ENCODE measurements at places on chromosomes 1 and 21.

- DNase-seq, result no peak
These were observed 61.7 kb upstream of the DNAJC6 start for GRCh38 chr1:65247419-65248359.

DNA sequence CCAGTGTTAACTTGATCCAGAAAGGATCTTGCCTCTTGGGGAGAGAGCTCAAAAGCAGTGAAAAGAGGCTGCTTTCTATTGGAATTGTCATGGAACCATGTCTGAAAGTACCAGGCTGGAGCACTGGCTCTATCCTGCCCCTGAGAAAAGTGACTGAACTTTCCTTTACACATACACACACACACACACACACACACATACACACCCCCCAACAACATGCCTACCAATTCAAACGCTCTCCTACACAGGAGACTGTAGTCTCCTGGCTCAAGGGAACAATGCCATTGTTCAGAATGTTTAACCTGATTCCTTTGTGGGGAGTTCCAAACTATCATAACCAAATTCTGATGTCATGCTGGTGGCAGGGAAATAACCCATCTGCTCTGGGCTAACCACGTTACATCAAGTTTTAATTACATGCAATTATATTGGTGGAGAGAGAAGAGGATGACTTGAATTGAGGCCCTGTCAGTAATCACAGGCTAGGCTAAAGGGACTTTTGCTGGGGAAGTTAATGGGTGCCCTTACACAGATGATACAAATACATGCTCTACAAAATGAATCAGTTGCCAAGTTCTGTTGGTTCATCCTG, 52.3 kb upstream of the DUSP10 start:
- DNase-seq, result no peak

DNA sequence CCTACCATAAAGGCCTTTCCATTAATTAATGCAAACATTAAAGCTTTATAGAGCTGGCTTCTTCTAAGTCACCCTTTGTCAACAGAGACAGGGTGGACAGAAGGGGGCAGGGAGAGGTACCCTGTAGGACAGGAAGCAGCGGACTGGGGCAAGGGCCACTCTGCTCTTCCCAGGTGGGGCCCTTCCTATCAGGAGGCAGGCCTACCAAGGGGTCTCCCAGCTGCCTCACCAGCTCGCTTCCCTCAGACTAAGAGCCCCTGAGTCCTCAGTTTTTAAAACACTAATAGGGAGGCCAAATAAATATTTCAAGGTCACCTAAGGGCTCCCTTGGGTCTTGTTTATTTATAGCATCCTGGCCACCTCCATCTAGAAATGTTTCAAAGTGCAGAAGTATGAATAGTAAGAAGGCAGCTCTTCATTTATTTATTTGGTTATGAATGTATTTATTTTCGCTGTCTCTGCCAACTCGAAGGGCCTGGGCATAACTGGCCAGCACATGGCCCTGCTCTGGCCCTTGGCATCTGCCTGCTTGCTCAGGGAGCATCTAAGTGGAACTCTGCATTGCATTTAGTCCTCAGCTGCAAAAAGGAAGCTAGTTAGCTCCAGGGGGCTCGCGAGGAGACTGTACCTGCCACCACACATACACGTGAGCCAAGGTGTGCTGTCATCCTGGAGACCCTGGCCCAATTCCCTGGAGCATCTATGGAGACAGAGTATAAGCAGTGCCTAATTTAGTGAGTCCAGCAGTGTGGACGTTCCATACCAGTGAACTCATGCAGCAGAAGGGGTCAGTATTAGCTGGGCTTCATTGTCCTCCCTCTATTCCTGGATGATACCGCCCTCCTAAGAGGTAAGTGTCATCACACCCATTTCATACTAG, 395.1 kb upstream of the VAMP3 start:
- no peak for DNase-seq

GRCh38 chr1:246592695-246593094, 26.4 kb downstream of the CNST start:
- DNase-seq, result no peak

DNA sequence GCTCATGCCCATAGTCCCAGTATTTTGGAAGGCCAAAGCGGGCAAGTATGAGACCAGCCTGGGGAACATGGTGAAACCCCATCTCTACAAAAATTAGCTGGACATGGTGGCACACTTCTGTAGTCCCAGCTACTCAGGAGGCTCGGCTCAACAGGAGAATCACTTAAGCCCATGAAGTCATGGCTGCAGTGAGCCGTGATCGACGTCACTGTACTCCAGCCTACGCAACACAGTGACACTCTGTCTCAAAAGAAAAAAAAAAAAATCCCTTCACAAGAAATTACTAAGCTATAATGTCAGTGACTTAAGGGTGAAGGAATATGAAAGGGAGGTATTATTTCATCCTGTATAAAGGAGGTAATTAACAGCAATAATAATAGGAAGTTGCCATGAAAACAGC, 99.8 kb downstream of the ACBD6 start:
- DNase-seq, result no peak

DNA sequence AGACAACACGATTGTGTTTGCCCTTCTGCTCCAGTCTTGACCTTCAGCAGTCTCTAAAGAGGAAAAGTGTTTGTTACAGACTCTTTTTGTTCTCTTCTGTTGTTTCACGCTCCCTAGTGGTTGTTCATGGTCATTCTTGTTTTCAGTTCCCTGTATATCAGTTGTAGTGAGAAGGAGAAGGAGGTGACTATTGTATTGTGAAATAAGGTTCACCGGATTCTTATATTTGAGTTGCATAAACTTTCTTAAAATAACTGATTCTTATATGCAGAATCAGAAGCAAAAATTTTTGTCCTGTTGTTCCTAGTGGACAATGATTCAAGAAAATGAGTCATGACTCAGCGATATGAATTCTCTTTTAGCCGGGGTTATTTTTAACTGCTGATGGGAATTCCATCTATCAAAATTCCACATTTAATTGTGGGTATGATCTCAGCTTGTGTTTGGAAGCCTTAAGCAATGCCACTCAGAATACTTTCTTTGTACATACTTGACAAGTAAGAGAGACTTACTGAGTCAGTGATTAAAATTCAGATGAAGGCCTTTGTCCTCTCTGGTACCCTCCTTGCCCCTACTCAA, 152.2 kb downstream of the CLEC20A start:
- no peak for DNase-seq

GRCh38 chr1:165492845-165493373, 48.0 kb upstream of the RXRG start:
- DNase-seq, result no peak

DNA sequence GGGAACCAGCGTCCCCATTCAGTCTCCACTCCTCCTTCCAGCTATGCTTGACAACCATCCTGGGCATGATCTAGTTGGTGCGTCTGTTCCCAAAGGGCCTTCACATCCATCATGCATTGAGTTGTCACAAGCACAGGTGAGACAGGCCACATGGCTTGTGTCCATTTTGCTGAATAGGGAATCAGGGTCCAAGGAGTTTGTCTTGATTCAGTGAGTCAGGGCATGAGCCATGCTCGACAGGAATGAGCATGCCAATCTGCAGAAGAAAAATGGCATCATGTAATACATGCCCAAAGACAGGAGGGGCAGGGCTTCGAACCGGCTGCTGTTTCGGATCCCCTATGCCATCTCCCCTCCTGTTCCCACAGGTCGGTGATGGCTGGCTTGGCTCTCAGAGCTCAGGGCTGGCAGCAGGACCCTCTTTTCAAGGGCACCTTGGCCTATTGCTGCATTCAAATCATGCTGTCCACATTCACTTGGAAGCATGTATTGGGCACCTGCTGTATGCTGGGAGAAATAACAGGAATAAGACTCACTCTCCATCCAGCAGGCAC, 44.5 kb downstream of the PKP1 start:
- no peak for DNase-seq

DNA sequence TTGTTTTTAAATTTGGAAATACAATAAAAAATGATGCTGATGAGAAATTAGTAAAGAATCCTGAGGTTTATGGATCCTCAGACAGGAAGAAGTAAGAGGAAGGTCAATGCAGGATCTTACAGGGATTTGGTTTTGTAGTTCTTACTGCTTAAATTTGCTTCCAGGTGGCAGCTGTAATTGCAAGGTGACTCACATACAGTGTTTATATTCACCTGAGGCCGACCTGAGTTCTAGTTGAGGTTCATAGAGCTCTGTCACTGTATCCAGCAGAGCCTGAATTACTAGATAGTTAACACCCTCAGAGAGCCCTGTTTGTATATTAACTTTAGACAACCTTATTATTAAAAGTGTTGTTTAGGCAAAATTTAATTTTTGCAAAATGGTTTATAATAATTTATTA, 1.4 kb upstream of the WDR26 start:
- no peak for DNase-seq

DNA sequence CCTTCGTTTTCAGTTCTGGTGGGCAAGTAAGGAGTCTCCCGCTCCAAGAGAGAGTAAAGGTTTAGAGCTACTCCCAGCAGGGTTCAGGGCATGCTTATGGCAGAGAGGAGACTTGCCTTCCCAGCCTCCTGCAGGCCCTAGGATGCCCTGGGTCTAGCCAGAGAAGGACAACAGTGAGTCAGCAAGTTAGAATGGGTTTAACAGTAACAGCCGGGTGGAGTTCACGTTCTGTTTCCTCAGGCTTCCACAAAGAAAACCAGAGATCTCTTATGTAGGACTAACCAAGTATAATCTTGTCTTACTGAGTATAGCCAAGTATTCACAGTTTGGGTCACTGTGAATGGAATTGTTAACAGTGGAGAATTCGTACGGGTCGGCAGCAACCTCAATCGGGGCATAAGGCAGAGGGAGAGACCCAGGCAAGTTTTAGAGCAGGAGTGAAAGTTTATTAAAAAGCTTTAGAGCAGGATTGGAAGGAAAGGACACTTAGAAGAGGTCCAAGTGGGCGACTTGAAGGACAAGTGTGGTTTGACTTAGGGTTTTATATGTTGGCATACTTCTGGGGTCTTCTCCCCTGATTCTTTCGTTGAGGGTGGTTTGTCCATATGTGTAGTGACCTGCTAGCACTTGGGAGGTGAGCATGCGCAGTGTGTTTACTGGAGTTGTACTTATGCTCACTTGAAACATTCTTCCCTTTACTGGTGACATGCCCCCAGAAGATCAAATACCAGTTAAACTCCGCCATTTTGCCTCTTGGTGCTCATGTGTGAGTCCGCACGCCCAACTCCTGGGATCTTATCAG, 4.5 kb downstream of the OVAAL start:
- DNase-seq, result no peak

DNA sequence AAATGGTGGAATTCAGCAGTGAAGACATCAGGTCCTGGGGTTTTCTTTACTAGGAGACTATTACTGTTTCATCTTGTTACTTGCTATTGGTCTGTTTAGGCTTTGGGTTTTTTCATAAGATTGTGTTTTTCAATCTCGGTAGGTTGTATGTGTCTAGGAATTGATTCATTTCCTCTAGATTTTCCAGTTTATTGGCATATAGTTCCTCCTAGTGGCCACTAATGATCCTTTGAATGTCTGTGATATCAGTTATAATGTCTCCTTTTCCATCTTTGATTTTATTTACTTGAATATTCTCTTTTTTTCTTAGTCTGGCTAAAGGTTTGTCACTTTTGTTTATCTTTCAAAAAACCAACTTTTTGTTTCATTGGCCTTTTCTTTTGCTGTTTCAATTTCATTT, 233.0 kb downstream of the RWDD3 start:
- no peak for DNase-seq

GRCh38 chr1:116008656-116009390, 32.5 kb downstream of the SLC22A15 start:
- no peak for DNase-seq

GRCh38 chr1:32592943-32593342, 53.7 kb downstream of the ZBTB8A start:
- no peak for DNase-seq

GRCh38 chr1:28027238-28027637, 61.2 kb downstream of the EYA3 start:
- no peak for DNase-seq

DNA sequence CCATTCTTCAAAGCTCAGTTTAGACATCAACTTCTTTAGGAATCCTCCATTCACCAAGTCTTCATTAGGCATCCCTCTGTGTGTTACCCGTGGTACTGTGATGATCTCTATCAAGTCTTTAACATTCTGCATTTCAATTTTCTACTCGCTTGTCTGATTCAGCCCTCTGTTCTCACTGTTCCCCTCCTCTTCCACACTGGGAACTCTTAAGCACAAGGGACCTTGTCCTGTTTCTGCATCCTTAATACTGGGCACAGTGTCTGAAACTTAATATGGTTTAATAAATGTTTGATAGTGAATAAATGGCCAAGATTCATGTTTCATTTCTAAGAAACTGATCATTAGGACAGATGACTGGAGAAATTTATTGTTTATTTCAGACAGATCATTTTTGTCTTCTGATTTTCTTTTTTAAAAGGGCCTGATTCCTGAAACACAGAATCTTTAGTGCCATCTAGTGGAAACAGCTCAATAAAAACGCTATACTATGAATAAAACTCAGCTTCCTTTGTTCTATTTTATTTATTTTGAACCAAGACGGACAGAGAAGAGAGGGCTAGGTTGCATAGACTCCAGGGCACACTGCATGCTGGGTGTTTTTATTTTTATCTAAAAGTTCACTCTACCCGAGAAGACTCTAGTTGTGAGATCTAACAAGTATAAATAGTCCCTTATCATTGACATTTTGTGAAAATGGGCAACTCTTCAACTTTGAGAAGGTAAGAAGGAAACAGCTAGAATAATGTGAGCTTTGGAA, 7.0 kb upstream of the TRIM45 start:
- DNase-seq, result no peak

DNA sequence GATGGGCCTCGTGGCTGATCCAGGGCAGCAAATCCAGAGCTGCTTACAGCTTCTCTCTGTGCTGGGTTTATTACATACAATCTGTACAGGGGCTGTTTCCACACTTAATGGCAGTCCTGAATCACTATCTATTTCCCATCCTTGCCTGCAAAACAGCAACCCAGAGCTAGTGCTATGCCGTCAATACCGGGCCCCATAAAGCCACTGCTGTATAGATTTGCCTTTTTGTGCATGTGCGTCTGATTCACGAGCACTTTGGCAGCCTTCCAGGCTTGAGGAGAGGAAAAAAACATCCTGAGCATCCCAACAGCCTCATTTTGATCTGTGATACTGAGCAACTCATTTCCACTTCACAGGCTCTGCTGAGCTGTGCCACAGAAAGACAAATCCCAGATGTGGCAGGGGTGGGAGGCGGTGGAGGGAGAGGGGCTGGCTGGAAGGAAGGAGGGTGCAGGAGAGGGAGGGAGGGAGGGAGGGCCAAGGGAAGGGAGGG, 65.2 kb upstream of the TARBP1 start:
- no peak for DNase-seq

DNA sequence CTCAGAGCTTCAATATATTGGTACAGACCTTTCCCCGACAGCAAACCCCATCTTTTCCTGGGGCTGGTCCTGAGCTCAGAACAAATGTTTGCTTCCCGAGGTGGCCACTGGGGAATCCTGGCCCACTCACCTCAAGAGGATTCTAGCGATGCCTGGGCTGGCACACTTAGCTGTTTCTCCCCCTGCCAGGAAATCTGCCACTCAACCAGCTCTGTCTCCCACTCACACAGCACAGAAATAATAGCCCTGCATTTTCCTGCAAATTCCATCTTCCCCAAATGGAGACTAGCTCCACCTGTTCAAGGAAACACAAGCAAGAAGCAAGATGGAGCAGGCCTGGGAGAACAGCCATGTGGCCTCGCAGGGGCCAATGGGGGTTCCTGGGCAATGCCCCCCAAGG, 21.1 kb downstream of the KCNN3 start:
- DNase-seq, result no peak

GRCh38 chr1:30649321-30649991, 73.9 kb downstream of the MATN1 start:
- no peak for DNase-seq

Data from stimulated activated CD4-positive, alpha-beta T cell treated with anti-CD3 and anti-CD28 coated beads, Interleukin-12 subunit alpha, Interleukin-12 subunit beta, amount 100 ng/mL, for 24 hours (primary cell).